ENCODE measurements at places on chromosomes 12 and 14.
A peak's percentile ranks its signal among the peaks of the same experiment; 100 is the strongest.

GRCh38 chr12:108507971-108508642 lies 7.0 kb upstream of the FICD start:
- no peak for DNase-seq

- no peak for DNase-seq
Observed at GRCh38 chr12:47856721-47857575, 37.2 kb upstream of the HDAC7 start.

GRCh38 chr14:102075155-102075554 lies 11.7 kb downstream of the HSP90AA1 start:
- DNase-seq = no peak

GRCh38 chr14:87158283-87158682 lies 834.7 kb downstream of the GALC start:
- no peak for DNase-seq

- no peak for DNase-seq
Observed at GRCh38 chr12:110807640-110808039, 39.1 kb upstream of the CCDC63 start.

DNA sequence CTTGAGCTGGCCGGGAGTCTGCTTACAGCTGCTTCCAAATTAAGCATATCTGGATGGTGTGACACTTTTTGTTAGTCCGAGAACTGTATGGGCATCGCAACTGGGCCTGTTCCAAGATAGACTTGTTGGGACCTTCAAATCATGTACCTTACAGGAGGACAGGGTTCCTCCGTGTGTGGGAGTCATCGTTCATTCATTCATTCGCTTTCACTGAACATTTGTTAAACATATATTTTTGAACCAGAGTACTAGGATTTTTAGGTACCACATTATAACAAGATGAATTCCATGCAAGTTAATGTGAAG lies 387 bp upstream of the IPO8 start:
- DNase-seq = no peak

GRCh38 chr12:9163392-9163791 lies 44.8 kb downstream of the PZP start:
- no peak for DNase-seq

GRCh38 chr14:91897106-91897701 lies 29.9 kb upstream of the TC2N start:
- DNase-seq = no peak

GRCh38 chr14:87691042-87691881 lies 301.7 kb downstream of the GALC start:
- no peak for DNase-seq

DNA sequence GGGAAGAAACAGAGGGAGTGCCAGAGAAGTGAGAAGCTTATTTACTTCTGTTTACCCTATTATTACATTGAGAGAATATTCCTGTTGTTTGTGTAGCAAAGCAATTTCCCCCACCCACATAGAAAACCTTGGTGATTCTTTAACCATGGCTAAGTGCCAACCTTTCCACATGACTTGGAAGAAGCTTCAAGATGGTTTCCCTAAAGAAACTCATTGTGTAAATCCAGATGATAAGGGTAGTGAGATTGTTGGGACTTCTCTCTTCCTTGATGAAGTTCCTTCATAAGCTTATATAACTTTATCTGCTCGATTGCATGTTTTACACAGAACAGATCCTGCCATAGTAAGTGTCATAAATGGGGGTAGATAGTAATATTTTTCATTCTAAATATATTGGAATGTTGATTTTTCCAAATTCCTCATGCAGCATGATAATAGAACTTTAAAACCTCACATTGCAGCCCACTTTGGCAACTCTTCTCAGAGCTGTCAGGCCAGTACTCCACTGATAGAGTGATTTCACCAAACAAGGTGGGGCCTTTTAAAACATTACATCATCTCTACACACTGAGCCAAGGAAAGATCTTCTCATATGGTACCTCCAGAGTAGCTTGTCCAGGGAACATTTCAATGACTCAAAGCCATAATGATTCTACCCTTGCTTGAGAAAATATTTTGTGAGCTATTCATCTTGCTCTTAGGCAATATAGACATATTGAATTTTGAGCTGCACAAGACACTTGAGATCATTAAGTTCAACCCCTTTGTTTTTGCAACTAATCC lies 47.8 kb upstream of the KIF21A start:
- no peak for DNase-seq

DNA sequence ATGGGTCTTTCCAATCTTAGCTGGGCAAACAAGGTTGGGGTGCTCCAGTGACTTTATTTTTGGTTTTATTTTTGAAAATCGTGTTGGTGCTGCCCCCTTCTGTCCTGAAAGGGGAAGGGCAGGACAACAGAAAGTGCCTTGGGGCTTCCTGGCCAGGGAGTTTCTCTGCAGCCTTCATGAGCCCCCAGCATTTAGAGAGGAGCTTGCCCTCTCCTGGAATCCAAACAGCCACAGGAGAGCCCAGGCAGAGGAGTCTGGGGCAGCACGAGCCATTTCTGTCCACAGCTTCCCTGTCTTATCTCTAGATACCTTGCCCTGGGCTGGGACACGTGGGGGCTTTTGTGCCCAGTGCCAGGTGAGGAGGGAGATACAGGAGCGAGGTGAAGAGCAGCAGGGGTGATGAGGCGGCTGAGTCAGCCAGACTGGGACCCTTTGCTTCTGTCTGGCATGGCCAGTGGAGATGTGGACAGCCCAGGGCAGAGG lies 4.4 kb upstream of the C1RL start:
- no peak for DNase-seq

DNA sequence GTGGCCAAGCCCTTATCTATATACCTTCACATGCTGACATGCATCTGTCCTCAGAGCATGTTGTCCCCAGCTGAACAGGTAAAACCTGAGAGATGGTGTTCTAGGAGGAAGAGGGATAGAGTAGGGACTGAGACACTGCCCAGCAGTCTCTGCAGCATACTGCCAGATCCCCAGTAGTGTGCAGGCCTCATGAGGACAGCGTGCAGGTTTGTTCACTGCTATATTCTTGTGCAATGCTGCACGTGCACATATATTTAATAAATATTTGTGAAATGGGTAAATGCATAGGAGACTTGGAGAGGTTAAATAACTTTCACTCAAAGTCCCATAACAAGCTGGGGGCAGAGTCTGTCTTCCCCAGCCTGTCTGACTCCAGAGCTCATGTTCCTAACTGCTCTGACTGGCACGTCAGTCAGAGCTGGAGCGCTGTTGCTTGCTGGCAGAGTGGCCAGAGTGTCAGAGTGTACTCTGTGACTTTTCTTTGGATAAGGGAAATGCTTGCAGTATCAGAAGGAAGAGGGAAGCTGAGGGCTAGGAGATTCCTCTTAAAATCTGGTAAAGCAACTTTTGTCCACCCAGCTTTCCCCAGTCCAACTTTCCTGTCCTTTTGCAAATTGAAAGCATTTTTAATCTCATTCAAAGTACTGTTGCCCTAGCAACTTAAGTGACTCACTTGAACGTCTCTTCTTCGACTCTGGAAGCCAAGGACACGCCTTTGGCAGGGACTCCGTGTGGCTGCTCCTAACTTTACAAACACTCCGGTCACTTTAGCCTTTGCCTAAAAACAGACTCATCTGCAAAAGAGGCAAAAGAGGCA lies 14.9 kb upstream of the POLR3B start:
- no peak for DNase-seq

DNA sequence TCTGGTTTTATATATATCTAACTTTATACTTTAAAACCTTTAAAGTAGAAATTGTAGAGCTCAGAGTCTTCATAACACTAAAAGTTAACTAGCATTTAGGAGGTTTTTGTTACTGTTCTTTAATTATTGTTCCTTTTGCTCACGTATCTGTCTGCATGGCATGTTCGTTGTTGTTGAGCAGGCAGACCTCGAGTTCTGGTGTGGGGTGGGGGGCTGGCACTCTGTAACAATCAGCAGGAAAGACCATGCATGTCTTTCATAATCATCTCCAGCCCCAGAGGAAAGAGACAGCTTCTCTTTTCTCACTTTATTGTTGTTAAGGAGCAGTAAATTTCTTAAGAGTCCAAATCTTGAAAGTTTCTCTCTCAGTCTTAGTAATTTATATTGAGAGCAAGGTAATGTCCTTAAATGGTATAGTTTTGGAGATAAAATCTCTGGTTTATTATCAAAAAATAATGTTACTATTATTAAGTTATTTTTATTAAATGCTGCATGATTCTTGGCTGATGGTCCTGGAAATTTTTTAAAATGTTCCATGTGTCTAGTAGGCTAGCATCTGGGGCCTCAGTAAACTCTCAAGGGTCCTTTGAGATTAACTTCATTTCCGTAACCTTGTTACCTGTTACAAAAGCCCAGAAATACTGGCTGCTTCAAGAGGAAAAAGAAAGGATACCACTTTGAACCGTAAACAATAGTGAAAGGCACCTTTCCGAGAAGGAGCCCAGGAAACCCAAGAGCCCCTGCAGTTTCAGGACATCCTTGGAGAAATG lies 30.3 kb downstream of the CKB start:
- DNase-seq = no peak

- no peak for DNase-seq
Observed at GRCh38 chr14:99675382-99675835, 8.7 kb upstream of the CYP46A1 start.

DNA sequence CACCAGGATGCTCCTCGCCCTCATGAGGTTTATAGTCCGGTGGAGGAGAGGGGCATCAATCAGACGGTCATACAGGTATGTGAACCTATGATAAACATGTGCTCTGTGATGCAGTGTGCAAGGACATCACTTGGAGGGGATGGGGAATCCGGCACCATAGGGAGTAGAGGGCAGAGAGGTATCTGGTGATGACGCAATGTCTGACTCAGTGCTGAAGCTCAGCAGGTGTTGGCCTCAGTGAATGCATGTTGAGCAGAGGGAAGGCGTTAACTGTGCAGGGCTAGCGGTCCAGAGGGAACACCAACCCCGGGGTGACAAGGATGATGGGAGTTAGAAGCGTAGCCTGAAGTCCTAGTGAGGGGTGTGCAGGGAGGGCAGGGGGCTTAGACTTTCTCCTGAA lies 200.9 kb downstream of the TMEM132C start:
- no peak for DNase-seq

GRCh38 chr12:115752913-115753726 lies 524.4 kb downstream of the MED13L start:
- no peak for DNase-seq

- no peak for DNase-seq
Observed at GRCh38 chr12:39931857-39932256, 174.0 kb downstream of the SLC2A13 start.

GRCh38 chr14:59918824-59919569 lies 947 bp upstream of the LRRC9 start:
- no peak for DNase-seq

- DNase-seq = no peak
Observed at GRCh38 chr12:121352682-121353018, 439 bp upstream of the ANAPC5 start.

DNA sequence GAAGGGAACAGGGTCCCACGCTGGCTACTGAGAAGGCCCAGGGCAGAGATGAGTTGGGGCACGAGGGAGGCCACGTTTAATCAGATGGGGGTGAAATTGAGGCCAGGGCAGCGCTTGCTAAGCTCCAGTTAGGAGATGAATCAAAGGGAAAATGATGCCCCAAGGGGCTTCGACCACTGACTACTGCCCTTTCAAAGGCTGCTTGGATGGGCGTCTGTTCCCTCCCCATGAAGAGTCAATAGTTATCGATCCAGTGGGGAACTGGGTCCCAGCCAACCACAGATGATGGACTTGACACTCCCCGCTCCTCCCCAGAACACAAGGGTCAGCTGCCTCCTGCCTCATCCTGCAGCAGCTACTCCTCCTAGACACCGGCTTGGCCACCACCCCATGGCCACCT lies 55.6 kb downstream of the ESRRB start:
- no peak for DNase-seq

- no peak for DNase-seq
Observed at GRCh38 chr14:92794547-92794941, 439 bp downstream of the GOLGA5 start.

- peak; percentile 1 for DNase-seq
Observed at GRCh38 chr14:87869619-87870583, 123.1 kb downstream of the GALC start.

GRCh38 chr14:53306911-53307310 lies 153.8 kb upstream of the DDHD1 start:
- no peak for DNase-seq

- no peak for DNase-seq
Observed at GRCh38 chr14:91647856-91648255, 84.0 kb downstream of the CATSPERB start.

DNA sequence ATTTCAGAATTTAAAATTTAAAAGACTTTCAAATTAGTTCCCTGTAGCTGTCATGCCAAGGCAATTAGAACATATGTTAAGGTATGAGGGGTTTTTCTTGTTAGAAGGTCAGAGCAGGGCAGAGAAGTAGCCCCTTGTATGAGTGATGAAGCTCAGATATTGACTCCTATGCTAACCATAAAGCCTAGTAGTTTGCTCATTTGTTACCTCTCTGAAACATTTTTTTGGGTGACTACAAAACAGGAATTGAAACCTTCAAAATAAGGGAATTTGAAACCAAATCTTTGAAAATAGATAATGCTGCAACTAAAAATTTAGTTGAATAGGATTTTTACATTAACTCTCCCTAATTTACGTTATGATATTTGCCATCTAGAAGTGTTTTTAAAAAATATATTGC lies 333.5 kb downstream of the NAV3 start:
- DNase-seq = no peak

- no peak for DNase-seq
Observed at GRCh38 chr12:117645473-117645872, 284.0 kb upstream of the NOS1 start.

- no peak for DNase-seq
Observed at GRCh38 chr14:94572637-94573303, 8.5 kb upstream of the SERPINA5 start.

DNA sequence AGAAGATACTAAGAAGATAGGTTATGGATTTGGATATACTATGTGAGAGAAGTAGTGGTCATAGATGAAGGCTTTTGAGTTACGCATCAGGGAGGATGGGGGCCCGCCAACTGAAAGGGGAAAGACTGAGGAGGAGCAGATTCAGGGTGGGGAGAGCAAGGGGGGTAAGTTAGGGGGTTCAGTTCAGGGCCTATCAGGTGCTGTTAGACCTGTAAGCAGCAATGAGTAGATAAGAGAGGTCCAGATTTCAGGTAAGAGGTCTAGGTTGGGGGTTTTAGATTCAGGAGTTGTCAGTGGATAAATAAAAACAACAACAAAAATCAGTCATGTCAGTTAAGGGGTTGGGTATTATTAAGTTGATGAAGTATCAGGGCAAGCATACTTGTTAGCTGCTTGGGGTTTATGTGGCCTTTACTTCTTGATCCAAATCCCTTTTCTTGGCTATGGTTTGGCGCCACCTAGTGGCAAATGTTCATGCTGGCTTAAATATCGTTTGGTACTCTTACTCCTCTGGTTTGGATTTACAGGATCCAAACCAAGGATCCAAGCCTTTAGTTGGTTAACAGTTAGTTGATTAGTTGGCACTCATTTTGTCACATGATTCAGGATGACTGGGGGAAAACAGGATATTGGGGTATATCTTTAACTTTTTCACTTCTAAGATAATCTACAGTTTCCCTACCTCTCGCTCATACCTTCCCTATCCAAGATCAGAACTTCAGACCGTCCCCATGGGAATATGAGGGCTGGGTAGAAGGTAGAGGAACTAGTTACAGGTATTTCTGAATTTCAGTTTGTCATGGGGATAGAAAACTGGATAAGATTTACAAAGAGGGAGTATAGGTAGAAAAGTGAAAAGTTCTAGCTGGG lies 65.1 kb downstream of the PCNX1 start:
- peak; percentile 92 for DNase-seq

All from stimulated activated CD4-positive, alpha-beta T cell treated with anti-CD3 and anti-CD28 coated beads, Interleukin-12 subunit alpha, Interleukin-12 subunit beta, amount 100 ng/mL, for 48 hours (primary cell).